Head of caudate nucleus (tissue), 42 donors: ENCODE measurements at places on chromosomes 5 and 9.
A peak's percentile ranks its signal among the peaks of the same experiment; 100 is the strongest.

DNA sequence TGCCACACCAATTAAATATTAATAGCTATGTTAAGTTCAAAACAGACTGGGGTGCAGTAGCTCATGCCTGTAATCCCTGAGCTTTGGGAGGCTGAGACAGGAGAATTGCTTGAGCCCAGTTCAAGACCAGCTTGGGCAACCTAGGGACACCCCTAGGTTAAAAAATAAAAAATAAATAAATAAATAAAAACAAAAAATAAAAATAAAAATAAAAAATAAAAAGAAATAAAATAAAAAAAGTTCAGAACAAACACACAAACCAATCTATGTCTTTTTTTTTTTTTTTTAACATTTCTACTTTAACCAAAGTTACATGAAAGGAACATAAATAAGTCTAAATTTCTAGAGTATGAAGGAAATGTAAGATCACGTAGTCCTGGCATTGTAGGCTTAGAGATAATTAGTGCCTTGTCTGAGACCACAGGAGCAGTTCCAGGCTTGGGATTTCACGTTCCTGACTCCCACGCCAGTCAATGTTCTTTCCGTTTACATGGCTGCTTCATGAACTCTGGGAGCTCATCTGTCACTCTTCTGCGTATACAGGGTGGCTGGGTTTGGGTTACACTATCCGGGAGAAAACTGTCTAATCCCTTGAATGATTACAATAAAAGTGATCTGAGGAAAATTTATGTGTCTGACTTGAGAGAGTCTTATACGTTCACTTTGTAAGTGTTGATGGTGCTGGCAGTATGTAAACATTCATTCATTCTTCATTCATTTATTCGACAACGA, 85.2 kb downstream of the KIAA1958 start:
- DNase-seq = no peak

GRCh38 chr9:135812961-135813360, 94.4 kb downstream of the CAMSAP1 start:
- no peak for DNase-seq

GRCh38 chr5:171770153-171770552, 15.5 kb upstream of the SMIM23 start:
- no peak for DNase-seq

- DNase-seq = no peak
Measured at GRCh38 chr9:78542491-78543181, 245.7 kb downstream of the PSAT1 start.

GRCh38 chr5:133682451-133682850, 70.1 kb upstream of the FSTL4 start:
- no peak for DNase-seq

DNA sequence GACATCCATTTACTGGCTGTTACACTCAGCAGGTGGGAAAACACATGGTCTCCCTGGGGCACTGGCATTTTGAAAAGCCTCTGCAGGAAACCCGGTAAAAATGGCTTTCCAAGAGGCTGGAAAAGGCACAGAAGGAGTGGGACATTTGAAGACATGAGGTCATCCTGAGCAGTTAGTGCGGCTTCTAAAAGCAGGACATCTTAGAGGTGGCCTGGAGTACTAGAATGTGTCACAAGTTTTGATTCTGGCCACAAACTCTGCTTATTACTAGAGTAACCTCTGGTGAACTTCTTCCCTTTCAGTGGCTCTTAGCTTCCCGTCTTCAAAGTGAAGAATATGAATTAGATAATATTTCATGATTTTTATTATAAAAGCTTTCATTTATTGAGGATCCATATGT, 423.0 kb upstream of the BRINP1 start:
- no peak for DNase-seq

DNA sequence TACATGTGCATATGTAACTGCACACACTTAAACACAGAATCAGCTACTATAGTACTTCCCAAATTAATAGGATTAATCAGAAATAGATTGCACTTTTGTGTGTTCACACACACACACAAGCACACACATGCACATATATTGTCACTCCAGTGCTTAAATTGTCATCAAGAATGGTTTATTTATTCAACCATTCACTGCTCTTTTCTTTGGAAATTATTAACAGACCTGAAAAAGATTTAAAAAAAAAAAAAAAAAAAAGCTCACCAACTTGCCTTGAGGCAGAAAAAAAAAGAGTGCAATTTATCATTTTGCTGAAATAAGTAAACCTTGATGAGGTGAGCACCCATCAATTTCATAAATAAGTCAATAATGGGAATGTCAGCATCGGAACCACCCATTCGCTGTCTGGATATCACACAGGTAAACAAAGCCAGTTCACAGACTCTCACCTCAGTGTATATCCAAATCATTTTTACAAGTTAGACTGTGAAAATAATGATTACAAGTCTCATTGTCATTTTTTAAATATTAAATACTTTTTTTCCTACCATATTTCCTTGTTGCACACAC, 562.8 kb downstream of the BNC2 start:
- DNase-seq = no peak

GRCh38 chr9:125995006-125995405, 247.8 kb downstream of the PBX3 start:
- DNase-seq = peak; percentile 1

- DNase-seq = no peak
Measured at GRCh38 chr5:61738446-61738845, 406.4 kb downstream of the ZSWIM6 start.

DNA sequence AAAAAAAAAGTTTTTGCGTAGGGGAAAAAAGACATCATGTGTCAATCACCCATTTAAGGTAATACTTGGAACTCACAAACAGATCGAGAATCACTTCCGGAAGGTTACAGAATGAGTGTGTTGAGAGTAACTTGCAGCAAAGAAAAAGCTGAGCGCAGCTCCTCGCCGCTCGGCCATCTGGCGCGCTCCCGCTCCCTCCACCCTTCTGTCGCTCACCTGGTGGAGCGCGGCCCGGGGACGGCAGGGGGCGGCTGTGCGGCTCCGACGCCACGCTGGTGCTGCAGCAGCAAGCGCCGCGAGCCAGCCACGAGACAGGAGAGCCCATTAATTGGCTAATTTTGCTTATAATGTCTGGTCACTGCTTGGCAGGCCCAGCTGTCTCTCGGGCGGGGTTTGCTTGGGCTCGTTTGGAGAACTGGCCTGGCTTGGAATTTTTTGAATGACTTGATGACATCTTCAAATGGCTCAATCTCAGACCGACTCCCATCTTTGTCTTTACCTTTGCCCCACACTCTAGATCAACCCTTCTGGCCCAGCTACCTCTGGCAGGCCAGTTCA, 601.8 kb downstream of the CCDC171 start:
- peak; percentile 33 for DNase-seq

- no peak for DNase-seq
Measured at GRCh38 chr5:141343242-141343952, at the start of gene PCDHGA3. Gene PCDHGA3 (plus strand): TSS chr5:141343829. CDS start chr5:141344034, 205 bp downstream.

- no peak for DNase-seq
Measured at GRCh38 chr5:134206627-134207160, 19.2 kb downstream of the PPP2CA start.

- no peak for DNase-seq
Measured at GRCh38 chr9:98193336-98193944, 1.0 kb upstream of the CORO2A start.

DNA sequence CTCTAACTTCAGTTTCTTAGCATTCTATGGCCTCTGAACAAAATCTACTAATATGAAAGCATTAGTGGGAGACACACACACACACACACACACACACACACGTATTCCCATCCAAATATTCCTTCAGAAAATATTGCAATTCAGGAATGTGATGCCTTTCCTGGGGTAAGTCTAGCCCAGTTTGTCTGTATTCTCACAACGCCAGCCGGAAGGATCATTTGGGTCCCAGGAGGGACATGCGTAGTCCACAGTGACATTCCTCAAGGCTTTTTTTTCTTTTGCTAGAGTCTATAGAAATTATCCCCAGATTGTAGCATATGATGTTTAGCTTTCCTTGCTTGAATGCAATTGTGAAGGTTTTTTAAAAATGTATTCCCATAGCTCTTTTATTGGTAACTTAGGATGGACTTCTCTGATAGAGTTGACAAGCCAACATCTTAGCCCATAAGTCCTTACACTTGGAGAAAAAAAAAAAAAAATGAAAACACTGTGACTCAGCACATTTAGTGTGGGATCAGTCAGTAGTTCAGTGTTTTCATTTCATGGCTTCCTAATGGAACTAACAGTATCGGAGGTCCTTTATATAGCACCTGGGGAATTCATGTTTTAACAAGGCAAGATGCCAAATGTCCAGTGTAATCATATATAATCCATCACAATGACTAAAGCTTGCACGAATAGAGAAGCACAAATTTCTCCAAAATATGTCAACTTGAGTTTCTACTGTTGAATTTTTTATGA, 316.5 kb downstream of the DIRAS2 start:
- DNase-seq = no peak

DNA sequence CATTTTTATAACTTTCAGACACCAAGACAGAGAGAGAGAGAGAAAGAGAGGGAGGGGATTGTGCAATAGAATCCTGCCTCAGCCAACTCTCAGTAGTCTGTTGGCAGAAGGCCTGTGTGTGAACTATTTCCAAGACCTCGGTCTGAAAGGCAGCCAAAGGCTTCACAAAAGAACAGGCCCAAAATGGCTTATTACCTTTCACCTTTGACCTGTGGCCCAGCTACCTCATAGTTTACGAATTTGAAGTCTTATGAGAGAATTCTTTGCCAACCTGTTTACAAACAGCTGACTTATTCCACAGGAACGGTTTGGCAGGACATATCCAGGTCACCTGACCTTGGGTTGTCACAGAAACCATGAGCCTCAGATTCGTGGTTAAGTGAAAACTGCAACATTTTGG, 48.6 kb downstream of the NR2F1-AS1 start:
- peak; percentile 66 for DNase-seq

DNA sequence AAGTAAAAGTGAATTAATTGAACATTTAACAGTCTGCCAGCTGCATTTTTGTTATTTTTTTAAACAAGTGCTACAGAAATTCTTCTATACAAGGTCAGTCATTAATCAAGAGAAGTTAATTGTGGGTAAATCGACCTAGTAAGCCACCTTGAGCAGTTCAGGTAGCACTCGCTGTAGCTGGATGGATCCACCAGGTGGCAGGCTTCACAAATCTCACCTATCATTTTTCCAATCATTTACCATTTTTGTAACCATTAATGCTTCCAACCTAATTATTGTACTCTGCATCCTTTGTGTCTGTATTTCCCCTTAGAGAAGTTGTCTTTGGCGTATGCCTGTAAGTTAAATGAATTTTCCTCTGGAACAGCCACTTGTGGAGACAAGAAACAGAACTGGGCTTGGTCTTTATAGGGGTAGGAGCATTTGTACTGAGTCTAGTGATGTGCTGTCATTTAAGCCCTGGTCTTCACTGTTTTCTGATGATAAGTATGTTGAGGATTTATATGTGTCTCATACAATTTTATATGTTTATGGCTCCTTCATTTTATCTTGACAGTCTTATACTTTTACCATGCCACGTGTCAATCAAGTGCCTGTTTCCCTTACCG, 39.5 kb downstream of the CD180 start:
- peak; percentile 71 for DNase-seq

DNA sequence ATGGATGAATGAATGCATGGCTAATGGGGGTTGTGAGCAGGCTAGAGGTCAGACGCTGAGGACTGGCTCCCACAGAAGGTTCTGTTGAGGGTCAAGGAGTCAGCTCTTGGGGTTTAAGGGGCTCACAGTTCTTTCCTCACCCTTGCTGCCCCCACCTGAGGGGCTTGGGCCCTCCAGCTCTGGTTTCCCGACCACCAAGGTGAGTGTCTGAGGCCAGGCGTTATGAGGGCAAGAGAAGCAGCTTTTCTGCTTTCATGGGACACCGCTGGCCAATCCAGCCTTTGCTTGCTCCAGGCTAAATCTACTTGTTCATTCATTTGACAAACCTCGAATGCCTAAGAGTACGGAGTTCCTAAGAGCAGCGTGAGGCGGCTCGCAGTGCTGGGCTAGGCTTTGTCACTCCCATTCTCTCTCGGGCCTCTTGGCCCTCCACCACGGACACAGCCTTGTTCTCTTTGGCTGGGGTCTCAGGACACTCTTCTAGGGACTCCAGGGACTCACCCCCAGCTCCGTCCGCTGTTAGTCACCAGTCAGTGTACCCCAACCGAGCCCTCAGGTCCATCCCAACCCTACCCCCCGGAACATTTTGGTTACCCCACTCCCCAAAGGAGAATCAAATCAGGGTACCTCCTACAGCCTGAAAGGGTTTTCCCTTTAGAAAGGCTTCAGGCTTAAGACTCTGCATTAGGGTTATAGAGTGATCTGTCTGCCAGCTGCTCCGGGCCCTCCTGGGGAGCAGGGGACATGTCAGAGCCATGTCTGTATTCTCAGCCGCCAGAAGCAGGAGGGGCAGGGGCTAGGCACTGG, 210.1 kb upstream of the MVB12B start:
- DNase-seq = peak; percentile 16

DNA sequence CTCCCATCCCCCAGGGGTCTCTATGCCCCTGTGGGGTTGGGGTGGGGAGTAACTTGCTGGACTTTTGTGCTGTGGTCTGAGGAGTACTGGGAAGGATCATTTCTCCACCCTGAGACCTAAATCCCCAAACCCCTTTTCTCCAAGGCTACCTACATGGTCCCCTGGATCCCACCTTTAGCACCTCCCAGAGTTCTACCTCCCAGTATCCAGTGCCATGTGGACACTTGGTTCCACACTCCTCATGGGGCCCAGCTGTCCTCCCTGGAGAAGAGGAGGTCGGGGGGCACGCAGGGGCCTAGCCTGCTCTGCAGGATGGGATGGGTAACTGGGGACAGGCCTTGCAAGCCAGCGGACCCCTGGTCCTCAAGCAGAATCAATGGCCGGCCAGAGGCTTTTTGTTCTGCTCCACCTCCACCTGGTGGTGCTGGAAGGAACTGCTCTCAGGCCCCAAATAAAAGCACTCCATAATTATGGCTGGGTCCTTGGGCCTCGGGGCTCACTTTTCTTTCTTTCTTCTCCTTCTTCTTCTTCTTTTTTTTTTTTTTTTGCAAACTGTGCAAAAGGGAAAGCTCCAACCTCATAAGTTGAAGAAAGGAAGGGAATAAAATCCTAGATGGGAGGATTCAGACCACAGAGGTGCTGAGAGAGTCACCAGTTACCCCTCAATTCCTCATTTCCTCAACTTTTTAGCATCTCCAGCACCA, 68.4 kb downstream of the PSD2 start:
- DNase-seq = peak; percentile 88

- DNase-seq = no peak
Measured at GRCh38 chr5:19733612-19734495, 254.1 kb downstream of the CDH18 start.

- no peak for DNase-seq
Measured at GRCh38 chr5:142492781-142493281, 168.0 kb upstream of the SPRY4 start.

GRCh38 chr9:137972355-137972987, 94.9 kb downstream of the CACNA1B start:
- no peak for DNase-seq
